T-helper 1 cell (primary cell): ENCODE measurements at places on chromosomes 6 and 20.
A peak's percentile ranks its signal among the peaks of the same experiment; 100 is the strongest.

DNA sequence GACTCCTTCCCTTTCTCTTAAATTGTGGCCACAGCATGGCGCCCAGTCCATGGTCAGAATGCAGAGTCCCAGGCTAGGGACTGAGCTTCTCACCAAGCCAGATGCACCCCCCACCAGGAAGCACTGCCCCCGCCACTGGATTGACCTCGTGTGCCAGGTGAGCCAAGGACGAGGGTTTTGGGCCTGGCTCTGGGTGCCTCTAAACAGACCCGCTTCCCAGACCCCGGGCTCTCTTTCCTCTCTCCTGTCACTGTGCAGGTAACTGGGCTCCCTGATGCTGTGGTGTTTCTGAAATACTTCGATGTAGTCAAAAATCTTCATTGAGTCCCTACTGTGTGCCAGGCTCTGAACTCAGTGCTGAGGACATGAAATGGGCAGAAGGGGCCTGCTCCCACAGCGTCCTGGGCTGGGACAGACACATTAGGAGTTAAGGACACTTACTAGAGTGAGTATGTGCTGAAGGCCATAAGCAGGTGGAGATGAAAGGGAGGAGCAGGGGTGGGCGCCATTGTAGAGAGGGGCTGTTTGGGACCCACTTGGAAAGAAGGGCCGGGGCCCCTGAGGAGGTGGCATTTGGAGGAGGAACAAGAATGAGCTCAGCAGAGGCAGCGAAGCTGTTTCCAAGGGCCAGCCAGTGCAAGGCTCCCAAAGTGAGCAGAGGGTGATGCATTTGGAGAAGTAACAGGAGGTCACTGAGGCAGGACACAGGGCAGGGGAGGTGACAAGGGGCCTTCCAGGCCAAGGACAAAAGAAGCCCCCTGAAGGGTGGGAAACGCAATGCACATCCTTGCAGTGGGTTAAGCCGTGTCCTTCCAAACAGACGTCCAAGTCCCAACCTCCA, 217.1 kb downstream of the ANKRD60 start:
- no peak for DNase-seq

GRCh38 chr6:33668914-33669313, 42.6 kb downstream of the UQCC2 start:
- peak; percentile 41 for DNase-seq

GRCh38 chr6:106156863-106157262, 70.7 kb downstream of the PRDM1 start:
- no peak for DNase-seq

DNA sequence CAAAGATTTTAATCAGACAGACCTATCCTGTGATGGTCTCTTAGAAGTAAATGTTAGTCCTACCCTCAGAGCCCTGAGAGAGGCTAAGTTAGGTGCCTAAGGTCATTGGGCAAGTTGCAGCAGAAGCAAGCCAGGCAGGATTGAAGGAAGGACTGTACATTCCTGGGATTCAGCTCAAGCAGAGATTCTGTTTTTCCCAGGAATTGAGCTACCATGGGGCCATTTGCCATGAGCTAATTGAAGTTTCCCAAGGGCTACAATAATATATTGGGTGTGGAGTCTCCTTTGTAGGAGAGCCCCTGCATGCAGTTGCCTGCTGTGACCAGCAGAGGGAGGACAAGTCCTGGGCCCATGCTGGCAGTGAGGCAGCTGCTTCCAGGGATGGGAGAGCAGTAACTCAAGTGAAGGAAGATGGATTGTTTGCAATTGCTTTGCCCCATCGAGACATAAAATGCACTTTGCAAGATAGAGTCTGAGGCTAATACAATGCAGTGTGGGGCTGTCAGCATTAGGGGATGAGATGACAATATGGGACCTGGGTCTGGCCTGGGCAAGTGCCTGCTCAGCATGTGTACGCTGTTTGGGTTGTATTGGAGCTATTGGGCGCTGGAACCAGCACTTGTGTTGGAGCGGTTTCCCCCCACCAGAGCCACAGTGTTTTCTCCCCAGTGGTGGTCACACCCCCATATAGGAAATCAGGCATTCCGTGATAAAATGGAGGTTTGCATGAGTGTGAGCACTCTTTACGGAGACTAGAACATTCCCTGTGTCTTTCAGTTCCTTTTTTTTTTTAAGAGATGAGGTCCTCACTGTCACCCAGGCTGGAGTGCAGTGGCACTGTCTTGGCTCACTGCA, 27.9 kb downstream of the DNMT3B start:
- DNase-seq = peak; percentile 56

DNA sequence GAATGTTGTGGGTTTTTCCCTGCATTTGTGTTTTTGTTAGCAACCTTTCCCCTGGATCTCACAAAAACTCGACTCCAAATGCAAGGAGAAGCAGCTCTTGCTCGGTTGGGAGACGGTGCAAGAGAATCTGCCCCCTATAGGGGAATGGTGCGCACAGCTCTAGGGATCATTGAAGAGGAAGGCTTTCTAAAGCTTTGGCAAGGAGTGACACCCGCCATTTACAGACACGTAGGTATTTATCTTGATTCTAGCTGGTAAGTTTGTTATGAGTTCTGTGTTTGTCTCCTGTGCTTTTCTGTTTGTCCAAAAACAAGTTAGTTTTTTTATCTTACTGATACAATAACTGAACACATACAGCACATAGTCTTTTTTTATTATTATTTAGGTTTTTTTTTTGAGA, 3.0 kb downstream of the SLC25A27 start:
- DNase-seq = no peak

DNA sequence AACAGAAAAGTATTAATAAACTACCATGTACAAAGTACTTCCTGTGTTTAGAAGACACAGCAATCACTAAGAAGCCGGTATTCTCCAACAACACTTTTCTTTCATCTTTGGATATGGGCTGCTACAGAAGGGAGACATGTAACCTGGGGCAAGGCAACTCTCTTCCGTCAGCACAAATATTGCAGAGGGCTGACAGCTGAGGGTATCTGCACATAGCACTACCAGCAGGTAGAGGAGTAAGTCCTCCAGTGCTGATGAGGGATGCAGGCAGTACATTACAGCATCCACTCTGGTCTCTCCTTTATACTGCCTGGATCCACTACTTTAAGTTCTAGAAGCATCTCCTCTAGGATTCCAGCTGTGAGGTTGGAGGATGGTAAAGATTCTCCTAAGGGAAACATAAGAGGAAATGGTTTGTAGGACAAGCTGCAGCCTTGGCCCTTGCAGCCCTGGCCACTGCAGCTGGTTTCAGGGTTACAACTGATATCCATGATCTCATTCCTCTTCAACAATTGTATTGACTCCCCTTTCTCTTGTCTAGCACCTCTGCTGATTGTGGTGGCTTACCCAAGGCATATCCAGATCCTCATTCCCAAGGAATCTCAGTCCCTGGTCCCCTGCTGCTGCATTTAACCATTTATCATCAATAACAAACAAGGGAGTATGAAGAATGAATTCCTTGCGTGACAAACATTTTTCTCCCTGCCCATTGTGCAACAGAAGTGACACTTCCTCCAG, 110.7 kb upstream of the ADGRF1 start:
- DNase-seq = no peak

GRCh38 chr6:168908887-168909286, 344.8 kb downstream of the THBS2 start:
- no peak for DNase-seq

DNA sequence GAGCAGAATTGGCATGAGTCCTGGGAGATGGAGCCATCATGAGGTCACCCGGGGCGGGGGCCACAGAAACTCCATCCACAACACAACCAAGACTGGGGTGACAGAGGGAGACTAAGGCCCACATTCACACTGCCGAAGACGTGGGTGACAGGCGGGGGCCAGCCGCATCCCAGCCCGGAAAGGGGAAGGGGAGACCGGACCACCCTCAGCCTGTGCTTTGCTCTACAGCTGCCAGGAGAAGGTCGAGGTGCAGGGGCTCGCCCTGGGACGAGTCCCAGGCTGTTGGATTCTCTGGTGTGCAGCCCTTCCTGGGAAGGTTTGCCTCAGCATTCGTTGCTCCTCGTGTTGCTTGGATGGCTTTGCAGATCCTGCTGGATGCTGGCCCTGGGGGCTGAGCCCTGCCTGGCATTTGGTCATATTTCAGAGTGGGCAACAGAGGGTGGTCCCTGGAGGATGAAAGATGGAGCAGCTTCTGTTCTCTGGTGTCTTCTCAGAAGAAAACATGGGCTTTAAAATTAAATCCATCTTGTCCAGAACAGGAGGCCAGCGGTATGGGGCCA, 328.9 kb downstream of the TAF4 start:
- no peak for DNase-seq

DNA sequence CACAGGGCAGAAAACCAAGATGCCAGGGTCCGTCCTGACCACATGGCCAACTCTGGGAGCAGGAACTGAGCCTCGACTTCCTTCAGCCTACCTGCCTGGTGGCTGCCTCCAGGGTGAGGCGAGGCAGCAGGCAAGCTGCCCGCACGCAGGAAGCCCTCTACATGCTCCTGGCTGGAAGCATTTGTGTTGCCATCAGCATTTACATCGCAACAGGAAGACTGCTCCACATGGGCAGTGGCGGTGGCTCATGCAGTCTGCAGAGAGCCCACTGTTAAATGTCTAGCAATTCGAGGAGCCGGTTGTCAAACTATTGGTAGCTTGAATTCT, 233.8 kb downstream of the SYNDIG1 start:
- no peak for DNase-seq
